ENCODE measurements at places on chromosomes 16 and 17.

- DNase-seq, result no peak
Observed at GRCh38 chr17:69874175-69874670, 200.8 kb upstream of the KCNJ16 start.

DNA sequence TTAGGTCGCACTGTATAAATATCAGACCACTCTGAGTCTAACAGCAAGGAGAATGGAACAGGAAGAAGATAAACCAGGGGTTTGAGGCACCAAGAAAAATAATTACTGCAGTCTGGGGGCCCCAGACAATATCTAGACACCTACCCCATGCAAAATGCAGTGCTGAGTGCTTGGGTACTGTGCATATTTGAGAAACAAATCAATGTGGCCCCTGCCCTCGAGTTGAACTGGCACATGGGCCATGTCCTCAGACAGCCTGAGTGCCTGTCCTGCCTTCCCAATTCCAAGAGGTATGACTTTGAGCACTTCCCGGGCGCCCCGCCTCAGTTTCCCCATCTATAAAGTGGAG lies 6.2 kb upstream of the CIITA start:
- DNase-seq, result no peak

DNA sequence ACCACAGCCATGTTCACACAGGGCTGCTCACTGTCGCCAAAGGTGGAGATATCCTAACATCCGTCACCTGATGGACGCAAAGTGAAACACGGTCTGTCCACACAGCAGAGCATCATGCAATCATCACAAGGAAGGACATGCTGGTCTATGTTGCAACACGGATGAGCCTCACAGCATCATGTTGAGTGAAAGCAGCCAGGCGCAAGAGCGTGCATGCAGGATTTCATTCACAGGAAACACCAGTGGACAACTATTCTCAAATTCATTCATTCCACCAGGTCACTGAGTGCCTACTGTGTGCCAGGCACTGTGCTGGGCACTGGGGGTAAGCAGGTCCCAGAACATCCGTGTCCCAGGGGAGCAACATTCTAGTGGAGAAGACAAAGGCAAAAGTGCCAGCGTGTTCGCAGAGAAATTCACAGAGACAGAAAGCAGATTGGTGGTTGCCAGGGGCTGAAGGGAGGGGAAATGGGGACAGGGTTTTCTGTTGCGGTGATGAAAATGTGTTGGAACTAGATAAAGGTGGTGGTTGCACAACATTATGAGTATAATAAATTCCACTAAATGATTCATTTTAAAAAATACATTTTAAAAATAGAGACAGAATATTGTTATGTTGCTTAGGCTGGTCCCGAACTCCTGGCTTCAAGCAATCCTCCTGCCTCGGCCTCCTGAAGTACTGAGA lies 22.7 kb upstream of the KCNJ12 start:
- DNase-seq, result no peak

DNA sequence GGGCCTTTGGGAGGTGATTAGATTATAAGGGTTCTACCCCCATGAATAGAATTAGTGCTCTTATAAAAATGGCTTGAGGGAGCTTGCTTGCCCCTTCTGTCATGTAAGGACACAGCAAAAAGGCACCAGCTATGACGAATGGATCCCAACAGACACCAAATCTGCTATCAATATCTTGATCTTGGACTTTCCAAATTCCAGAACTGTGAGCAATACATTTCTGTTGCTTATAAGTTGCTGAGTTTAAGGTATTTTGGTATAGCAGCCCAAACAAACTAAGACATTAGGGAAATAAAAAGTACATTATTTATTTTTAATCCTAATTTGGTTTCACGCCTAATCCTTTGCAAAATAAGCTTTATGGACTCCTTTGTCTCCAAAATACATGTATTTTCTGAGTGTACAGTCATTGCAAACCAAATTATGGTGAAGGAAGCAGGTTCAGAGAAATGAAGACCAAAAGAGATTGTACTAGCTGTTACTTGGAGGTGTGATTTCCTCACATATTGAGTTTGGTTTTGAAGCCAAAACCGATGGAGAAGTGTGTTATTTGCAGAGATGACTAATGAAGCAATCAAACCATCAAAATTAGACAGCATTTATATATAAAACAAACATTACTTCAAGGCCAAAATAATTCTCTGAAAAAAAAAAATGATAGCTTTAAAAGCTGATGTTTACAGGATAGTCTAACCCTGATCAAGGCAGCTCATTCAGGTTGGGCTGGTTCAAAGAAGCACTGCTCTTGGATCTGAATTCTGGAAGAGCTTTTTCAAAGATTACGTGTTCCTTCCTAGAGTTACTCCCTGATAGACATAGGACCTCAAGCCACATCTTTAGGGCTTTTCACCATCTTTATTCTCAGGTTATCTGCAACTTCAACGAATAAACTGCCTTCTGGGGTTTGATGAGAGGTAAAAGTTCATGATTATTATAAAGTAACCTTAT lies 71.6 kb downstream of the MYO1D start:
- DNase-seq, result no peak

- DNase-seq, result no peak
Observed at GRCh38 chr17:3647769-3648555, 11.4 kb downstream of the CTNS start.

- DNase-seq, result no peak
Observed at GRCh38 chr16:81846105-81846504, 67.0 kb downstream of the PLCG2 start.

- no peak for DNase-seq
Observed at GRCh38 chr17:77210946-77211541, 70.3 kb downstream of the SEC14L1 start.
